DND-41 (cell line): ENCODE measurements at places on chromosomes 3 and 15.

GRCh38 chr15:42012241-42012640, 8.6 kb downstream of the PLA2G4E start:
- DNase-seq, result no peak

- peak; percentile 75 for DNase-seq
Observed at GRCh38 chr15:76139368-76140073, 79.7 kb downstream of the TMEM266 start.

DNA sequence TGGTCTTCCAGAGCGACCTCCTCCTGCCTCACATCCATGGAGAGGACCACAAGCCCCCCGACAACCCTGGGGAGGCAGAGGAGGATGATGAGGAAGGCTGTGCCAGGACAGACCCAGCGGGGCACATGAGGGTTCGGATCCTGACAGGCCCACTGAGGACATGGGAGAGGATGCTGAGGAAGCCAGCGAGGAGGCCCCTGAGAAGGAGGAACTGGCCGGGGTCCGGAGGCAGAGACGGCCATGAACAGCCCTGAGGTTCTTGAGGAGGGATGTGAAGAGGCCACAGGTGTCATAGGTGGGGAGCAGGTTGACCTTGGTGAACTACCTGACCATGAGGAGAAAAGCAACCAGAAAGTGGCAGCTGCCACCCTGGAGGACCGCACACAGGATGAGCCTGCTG, 54.9 kb upstream of the WNT7A start:
- no peak for DNase-seq

DNA sequence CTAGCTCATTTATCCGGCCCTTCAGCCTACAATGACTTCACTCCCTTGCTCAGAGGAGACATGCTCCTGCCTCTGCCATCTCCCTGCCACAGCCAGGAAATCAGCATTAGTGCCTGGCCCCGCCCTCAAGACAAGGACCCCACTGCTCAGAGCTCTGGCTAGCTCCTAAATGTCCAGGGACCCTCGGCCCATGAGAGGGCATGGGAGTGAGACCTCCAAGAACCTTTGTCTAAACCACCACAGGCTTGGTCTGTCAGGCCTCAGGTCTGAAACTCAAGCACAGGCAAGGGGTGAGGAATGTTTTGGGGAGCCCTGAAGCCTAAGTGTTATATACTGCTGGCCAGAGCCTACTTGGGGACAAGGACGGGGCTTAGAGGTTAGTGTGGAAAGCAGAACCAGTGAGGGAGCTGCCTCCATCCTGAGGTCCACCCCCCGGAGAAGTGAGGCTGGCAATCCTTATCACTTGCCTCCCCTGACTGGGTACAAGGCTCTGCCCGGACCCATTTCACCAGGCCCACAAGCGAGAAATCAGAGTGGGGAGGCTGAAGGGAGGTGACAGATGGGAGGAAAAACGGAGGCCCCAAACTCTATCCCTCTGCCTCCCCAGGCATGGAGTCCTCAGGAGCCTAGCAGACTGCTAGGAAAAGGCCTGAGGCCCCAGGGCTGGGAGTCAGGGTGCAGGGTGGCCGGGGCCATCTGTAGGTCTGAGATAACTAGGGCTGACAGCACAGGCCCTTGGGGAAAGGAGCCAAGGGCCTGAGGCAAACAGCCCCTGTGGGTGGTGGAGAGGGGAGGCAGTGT, 18.8 kb downstream of the SHF start:
- DNase-seq, result no peak

GRCh38 chr3:53161820-53162671, 1.0 kb downstream of the PRKCD start:
- no peak for DNase-seq

DNA sequence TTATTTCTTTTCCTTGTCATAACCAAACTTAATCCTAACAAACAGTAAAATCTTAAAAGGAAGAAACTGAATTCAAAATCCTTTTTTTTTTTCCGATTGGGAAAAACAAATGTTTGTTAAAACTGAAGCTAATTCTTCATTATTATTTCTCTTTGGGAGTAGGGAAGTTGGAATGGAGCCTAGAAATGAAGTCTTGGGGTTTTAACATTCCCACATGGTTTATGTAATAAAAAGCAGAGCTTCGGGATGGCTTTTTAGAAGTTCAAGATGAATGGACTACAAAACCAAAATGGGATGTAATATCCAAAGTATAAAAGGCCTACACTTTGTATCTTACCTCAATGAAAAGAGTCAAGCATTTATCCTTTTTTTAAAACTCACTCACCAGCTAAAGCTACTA, 189.0 kb upstream of the TMC3 start:
- DNase-seq, result no peak

DNA sequence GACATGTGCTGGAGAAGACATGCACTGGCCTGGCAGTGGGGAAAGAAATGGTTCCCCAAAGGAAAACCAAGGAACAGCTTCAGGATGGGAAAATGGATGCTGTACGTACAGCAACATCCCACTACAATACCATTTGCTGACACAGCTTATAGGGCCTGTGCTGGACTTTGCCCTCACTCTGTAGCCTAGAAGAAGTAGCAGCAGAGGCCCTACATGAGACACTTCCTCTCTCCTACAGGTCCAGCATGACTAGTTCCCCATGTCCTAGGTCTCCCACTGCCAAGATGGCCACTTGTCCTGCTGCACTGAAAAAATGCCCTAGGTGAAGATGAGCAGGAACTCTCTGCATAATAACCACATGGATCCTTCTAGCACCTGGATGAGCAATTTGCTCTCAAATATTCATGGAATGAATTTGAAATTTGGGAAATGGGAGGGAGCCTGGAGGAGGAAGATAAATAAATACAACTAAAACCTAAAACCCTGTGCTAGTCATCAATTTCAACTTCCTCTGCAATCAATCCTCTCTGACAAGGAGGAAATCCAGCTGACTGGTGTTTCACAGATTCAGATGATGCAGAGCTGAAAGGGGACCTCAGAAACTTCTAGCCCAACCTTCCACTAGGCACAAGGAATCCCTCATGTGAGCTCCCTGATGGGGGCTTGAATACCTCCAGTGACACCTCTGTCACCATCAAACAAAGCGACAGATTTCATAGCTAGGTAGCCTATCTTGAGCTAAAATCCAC, 514.3 kb upstream of the PPP2R3A start:
- no peak for DNase-seq

DNA sequence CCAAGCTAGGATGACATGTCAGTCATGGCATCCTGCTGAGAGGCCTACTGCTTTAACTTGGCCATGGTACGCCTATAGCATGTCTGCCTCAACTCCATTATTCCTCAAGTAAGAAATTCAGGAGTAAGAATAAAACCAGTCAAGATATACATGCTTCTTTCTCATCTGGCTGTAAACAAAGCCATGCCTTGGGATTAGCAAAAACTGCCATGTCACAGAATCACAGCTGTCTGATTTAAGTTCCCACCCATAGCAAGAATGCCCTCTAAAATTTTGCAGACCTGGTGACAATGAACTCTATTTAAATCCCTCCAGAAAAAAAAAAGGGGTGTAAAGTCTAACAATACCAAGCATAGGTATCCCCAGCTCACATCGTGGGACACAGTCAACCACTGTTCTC, 55.6 kb upstream of the ACAN start:
- no peak for DNase-seq

DNA sequence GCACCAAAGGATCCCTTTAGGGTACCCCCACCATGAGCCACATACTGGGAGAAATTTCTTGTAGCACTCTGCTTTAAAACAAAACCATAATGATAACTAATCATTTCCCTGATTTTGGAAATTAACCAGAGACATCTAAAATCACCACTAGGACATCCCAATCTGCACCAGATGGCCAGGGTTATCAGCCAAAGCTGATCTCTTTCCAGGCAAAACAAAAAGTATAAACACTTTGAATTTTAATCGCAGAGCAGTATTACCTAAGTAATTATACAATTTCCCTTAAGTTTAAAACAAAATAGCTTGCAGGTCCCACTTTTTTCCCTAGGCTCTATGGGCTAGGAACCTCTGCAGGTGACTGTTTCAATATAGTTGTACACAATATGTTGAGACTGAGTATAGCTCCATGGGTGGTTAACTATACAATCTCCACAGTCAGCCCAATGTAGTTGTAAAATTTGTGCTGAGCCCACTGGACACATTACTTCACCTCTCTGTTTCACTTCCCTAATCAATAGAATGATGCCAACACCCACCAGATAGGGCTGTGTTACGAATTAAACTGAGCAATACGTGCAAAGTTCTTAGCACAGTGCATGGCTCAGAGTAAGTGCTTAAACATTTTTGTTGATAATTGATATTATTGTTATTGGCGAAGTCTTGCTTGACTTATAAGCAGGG, 629 bp upstream of the NOX5 start:
- DNase-seq, result no peak

- peak; percentile 25 for DNase-seq
Observed at GRCh38 chr3:195806211-195806915, 5.4 kb downstream of the MUC4 start.

- DNase-seq, result peak; percentile 87
Observed at GRCh38 chr3:49165771-49166751, at the start of gene CCDC71. Gene CCDC71, minus strand, starts transcription at chr3:49166331. Its CDS starts 2,123 bp downstream, at chr3:49164208.

DNA sequence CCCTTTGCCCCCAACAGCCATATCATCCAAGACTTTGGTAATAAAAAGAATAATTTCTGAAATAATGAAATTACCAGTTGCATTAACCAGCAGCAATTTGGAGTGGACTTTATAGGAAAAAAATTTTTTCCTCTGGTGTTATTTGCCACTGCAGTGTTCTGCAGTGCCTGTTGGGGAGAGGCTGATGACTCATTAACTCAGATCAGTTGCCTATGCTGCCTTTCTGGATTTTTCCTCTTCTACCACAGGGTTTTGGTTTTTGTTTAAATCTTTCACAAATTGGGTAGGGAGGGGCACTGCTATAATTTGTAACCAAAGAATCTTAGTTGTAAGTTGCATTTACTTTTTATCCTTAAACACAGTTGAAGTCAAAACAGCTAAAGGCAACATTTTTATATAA, 22.7 kb downstream of the ATP6V1A start:
- no peak for DNase-seq

GRCh38 chr15:65021488-65021887, 8.0 kb downstream of the MTFMT start:
- DNase-seq, result no peak

DNA sequence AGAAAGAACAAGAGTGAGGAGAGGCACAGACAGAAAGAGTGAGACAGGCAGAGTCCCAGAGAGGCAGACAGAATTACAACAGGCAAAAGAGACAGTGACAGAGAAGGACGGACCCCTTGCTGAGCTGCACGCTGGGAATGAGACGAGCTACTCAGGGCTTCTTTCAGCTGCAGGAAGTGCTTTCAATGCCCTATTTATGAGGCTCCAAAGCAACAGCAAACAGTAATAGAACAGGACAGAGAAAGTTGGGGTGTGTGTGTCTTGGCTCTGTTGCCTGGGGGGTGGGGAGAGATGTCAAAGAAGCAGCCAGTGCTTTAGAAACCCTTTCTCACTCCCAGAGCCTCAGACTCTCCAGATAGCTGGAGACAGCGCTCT, 502 bp upstream of the TIMP4 start:
- no peak for DNase-seq

DNA sequence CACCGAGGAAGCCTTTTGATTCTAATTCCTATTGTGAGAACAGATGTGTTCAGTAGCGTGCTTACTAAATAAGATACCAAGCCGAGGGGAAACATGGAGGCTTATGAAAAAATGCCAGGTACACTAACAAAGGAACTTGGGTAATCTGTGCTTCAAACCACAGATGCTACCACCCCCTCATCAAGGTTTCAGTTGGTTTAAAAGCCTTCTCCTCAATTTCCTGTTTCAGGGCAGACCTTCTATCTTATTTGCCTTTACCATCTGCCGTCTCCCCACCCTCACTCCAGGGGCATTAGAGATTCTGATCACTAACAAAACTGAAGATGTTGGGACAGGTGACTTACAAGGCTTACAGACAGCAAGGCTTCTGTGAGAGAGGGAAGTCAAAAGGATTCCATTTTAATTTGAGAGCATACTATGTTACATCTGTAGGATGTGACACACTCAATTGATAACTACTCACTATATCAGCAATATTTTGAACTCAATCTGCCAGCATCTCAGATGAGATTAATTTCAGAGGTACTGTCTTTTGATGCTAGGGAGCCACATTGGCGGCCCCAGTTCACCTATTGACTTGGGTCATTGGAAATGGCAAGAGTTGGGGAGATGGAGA, 60.6 kb upstream of the PLCL2 start:
- DNase-seq, result peak; percentile 69

DNA sequence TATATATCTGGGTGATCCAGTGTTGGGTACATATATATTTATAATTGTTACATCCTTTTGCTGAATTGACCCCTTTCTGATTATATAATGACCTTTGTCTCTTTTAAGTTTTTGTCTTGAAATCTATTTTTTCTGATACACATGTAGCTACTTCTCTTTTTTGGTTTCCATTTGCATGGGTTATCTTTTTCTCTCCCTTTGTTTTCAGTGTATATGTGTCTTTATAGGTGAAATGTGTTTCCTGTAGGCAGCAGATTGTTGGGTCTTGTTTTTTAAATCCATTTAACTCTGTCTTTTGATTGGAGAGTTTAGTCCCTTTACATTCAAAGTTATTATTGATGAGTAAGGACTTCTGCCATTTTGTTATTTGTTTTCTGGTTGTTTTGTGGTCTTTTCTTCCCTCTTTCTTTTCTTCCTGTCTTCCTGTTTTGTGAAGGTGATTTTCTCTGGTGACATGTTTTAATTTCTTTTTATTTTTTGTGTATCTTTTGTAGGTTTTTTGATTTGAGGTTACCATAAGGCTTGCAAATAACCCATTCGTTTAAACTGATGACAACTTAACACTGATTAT, 56.8 kb downstream of the STARD9 start:
- DNase-seq, result no peak

DNA sequence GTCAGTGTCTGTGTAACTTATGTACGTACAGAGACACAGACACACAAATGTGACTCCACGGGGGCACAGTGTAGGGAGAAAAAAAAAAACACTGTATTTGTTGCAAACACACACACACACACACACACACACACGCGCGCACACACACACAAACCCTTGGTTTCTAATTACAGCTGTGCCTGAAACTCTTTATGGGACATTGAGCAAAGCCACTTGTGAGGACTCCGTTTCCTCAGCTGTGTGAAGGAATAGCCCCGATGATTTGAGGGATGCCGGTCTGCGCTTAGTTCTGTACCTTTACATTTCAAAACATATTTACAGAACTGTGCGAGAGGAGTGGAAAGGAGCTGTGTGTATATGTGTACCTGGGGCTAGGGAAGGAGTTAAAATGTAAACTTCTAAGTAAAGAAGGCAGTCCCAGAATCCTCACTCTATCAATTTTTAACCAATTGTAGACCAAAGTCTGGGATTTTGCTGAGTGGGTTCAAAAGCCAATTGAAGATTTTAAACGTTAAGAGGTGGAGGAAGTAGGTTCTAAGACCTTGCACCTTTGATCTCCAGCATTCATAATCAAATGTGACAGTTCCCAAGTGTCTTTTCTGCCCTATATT, 5.3 kb upstream of the BCL6 start:
- peak; percentile 46 for DNase-seq

GRCh38 chr15:25838191-25838870, 24.8 kb downstream of the ATP10A start:
- DNase-seq, result no peak

GRCh38 chr15:31367730-31368344, 41.2 kb downstream of the KLF13 start:
- no peak for DNase-seq

GRCh38 chr3:149221783-149222517, at the start of gene CP:
Gene CP, minus strand, starts transcription at chr3:149221829. Its CDS starts 37 bp downstream, at chr3:149221792.
- DNase-seq, result no peak
